GM04503 (cell line): ENCODE measurements at places on chromosomes 13 and 19.

DNA sequence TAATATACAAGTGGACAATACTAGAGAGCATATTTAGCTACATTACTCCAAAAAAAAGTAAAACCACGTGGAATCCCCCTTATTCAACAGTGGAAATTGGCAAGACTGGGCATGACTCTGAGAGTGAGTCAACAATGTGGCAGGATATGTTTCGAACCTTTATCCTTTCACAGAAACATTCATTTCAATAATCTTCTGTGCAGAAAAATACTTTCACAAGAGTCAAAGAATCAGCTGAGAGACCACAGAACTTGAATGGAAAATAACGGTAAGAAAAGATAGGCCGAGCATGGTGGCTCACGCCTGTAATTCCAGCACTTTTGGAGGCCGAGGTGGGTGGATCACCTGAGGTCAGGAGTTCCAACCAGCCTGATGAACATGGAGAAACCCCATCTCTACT is 25.1 kb upstream of the CD70 start:
- DNase-seq: no peak

DNA sequence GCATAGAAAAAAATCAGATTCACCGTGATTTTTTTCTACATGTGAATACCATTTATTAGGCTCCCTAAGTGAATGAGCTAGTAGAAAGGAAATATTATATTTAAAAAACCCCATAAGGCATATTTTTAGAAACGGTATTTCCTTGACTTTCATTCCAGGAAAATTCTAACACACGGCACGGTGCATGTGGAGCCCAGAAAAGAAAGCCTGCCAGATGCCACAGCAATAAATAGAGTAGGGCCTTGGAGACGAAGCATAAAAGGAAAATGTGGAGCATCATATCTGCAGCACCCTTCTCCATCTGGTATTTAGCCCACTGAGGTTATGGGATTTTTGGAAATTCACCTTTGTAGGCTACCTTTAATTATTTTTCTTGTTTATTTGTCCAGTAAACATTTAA is 314.4 kb downstream of the ENOX1 start:
- DNase-seq: no peak

- DNase-seq: no peak
Observed at GRCh38 chr19:50550594-50550966, 17.7 kb downstream of the LRRC4B start.

GRCh38 chr19:42028304-42029216 is 34.5 kb upstream of the ATP1A3 start:
- no peak for DNase-seq

DNA sequence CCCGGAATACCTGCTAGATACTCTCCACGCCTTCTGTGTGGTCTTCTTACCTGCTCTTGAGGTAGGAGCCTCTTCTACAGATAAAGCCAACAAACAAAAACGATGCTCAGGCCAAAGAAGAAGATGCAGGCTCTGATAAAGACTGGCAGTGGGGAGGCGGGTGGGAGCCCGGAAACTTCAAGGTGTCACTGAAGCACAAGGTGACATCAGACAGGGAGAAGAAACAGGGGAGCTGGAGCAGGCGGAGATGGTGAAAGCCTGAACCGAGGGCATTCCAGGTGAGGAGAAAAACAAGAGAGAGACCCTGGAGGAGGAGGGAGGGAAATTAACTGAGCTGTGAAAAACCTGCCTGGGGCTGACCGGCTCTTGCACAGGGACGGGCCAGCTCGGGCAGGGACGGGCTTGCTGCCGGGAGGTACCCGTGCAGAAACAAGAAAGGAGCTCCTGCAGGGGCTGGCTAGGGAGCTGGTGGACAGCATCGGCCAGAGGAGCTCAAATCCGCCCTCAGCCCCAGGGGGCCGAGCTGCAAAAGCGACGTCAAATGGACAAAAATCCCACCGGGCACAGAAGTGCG is 19.0 kb downstream of the GNG7 start:
- no peak for DNase-seq

DNA sequence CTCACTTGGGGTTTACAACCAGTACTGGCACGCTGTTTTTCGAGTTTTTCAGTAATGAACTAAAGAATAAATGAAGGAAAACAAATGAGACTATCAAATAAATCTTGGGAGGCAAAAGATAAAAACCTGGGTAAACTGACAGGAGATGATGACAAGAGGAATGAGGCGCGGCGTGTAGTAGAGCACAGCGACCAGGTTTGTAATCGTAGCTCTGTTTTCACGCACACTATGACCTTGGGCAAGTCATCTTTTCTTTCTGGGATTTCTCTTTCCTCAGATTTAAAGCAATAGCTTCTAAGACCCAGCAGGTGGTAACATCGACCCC is 419 bp downstream of the MRPS31 start:
- no peak for DNase-seq

GRCh38 chr19:6738787-6739389 is 592 bp upstream of the TRIP10 start:
- DNase-seq: no peak

- no peak for DNase-seq
Observed at GRCh38 chr13:108561149-108561548, 68.3 kb upstream of the MYO16 start.

DNA sequence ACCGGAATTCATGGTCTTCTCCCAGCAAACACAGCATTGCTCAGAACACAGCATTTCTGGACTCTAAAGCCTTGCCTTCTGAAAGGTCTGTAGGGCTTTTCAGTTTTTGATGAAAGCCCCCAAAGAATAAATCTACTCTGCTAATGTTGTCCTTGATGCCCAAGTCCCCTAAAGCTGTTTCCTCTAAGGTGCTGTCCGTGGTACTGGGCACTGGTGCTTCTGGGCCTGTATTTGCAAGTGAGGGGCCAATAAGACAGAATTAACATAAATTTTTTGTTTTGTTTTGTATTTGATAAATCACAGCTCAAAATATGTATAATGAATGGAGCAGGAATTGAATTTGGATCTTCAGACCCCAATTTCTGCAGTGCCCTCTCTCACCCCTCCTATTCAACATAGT is 12.1 kb upstream of the LGALS13 start:
- no peak for DNase-seq

DNA sequence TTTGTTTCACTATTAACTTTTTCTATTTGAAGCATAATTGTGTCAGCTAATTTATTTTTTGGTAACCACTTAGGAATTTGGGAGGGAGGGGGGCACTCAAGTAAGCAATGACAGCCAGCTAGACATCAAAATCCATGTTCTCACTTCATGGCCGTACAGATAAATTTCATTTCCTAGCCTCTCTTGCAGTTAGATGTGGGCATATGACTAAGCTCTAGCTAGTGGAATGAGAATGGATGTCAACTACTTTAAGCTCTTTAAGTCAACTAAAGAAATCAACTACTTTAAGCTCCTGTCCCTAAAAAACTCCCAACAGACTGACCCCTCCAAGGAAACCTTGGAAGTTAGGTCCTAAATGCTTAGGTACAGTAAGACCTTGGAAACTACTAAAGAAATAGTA is 92.0 kb downstream of the KCNRG start:
- no peak for DNase-seq

GRCh38 chr13:50573066-50573465 is 270.4 kb downstream of the DLEU7 start:
- DNase-seq: no peak

DNA sequence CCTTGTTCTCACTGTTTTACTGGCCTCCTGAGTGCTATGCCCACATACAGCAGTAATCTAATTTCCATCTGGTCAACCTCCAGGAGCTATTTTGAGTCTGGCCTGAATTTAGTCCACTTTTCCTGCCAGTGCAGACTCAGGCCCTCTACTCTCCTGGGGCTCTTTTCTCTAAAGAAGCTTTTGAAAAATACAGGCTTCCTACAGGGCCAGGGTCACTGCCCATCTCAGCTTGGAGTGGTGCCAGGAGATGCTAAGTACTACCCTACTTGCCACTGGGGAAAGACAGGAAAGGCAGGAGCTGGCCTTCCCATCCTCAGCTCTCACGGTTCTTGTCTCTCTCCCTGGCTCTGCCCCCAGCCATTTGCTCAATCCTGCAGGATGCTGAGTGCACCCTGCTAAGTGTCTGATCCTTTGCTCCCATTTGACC is 101.7 kb upstream of the SERP2 start:
- no peak for DNase-seq

- DNase-seq: no peak
Observed at GRCh38 chr13:76851961-76852360, 34.2 kb downstream of the KCTD12 start.

- no peak for DNase-seq
Observed at GRCh38 chr13:83819611-83820010, 62.7 kb downstream of the SLITRK1 start.

- DNase-seq: no peak
Observed at GRCh38 chr13:112569821-112570220, 18.1 kb downstream of the TUBGCP3 start.

DNA sequence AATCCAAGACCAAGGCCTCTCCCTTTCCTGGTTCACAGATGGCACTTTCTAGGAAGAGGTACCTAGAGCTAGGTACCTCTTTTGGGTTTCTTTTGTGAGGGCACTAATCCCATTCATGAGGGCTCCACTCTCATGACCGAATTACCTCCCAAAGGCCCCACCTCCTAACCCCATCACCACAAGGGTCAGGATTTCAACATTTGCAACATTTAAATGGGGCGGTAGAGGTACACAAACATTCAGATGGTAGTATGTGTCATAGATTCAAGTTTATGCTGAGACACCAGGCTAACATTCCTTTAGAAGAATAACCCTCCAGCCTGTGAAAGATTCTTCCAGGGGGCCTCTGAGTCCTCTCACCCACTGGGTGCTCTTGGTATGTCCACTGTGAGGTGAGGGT is 116.3 kb downstream of the FOXO1 start:
- no peak for DNase-seq

DNA sequence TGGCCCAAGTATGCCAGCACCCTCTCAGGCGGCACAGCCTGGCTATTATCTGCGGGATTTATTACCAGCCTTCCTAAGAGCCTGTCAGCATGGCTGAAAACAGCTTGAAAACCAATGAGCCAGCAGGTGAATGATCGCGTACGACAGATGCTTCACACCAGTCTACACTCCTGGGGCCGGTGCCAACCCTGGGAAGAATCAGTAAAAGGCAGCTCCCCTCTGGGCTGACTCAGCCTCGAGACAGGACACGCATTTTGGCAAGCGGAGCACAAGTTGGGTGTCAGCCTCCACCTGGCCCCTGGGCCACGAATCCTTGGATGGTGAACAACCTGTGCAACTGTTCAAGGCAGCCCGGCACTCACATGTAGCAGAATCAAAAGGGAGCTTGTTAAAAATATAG is 15.6 kb downstream of the EMP3 start:
- DNase-seq: no peak

GRCh38 chr13:29801102-29801501 is 49.3 kb downstream of the UBL3 start:
- no peak for DNase-seq

DNA sequence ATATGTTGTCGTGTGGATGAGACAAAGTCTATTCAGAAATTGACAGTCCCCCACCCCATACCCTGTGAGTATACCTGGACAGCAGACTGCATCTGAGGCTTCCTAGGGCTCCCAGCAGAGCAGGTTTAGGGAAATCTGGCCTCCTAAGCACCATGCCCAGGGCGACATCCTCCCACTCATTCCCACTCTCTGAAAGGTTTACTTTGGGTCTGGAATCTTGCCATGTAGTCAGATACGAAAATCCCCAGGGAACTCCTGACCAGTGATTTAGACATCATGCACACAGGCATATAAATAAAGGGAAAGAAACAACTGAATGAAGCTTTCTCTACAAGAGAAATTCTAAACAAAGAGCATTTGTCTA is 717 bp upstream of the NALCN start:
- no peak for DNase-seq

GRCh38 chr19:7819337-7819736 is 10.7 kb upstream of the EVI5L start:
- no peak for DNase-seq

DNA sequence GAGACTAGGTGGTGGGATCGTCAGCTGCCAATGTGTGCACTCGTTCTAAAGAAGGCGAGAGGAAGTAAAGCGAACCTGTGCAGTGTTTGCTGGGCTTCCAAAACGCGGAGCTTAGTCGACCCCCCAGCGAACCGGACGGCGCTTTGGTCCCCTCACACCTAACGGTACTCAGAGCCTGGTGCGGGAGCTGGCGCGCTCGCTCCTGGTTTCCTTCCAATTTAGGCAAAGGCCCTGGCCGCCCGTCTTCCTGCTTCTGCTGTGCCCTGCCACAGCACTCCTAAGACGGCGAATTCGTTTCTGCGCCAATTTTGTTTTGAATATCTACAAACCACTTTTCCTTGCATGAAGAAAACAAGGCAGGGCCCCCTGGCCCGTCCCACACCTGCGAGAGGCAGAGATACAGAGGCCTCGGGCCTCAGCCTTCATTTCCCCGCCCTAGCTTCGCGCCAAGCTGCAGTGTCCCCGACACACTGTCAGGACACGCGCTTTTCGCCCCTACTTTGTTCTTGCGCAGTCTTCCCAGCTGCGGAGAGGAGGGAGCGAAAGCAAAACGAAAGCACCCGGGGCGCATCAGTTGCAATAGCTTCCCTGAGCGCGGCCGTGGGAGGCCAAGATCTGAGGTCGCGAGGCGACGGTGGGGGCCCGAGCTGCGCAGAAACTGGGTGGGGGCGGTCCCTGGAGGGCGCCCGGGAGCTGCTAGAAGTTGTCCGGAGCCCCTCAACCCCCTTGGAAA is 111.9 kb downstream of the KCNRG start:
- DNase-seq: no peak

- DNase-seq: no peak
Observed at GRCh38 chr19:32318884-32319520, 26.4 kb upstream of the ZNF507 start.

- DNase-seq: peak; percentile 16
Observed at GRCh38 chr13:19957320-19958154, 990 bp upstream of the ZMYM2 start.

DNA sequence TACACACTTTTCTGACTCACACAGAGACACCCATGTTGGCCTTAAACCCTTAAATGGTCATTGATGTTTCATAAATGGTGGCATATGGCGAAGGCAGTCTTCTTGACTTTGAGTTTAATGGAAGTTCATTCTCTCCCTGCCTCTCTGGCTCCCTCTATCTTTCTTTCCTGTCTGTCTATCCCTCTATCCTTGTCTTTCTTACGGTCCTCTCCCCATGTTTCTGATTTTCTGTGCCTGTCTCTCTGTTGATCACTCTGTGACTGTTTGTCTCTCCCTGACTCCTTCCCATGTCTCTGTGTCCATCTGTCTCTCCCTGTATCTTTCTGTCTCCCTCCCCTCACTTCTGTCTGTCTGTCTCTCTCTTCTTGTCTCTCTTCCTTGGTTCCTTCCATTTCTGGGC is 43.2 kb upstream of the SHKBP1 start:
- DNase-seq: no peak

- no peak for DNase-seq
Observed at GRCh38 chr19:5697022-5697889, 7.2 kb downstream of the RPL36 start.
